ENCODE measurements at places on chromosomes 2 and 18.
A peak's percentile ranks its signal among the peaks of the same experiment; 100 is the strongest.

- DNase-seq = no peak
Measured at GRCh38 chr2:185137700-185138099, 539.4 kb downstream of the ZNF804A start.

DNA sequence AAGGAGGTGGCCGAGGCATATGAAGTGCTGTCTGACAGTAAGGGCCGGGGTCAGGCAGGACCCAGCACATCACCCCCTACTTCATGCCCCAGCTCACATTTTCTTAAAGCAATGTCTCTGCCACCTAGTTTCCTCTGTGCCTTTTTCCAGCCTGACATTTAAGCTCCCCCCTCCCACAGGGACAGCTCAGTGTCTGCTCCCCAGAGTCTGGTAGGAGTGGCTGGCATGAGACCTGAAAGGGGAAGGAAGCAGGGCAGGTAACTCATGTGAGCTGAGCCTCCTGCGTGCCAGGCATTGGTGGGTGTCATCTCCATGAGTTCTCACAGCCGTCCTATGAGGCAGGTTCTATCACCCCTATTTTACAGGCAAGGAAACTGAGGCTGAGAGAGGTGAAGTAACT lies 1.5 kb downstream of the DNAJB2 start:
- no peak for DNase-seq

- no peak for DNase-seq
Measured at GRCh38 chr2:160228141-160228917, 28.3 kb upstream of the ITGB6 start.

DNA sequence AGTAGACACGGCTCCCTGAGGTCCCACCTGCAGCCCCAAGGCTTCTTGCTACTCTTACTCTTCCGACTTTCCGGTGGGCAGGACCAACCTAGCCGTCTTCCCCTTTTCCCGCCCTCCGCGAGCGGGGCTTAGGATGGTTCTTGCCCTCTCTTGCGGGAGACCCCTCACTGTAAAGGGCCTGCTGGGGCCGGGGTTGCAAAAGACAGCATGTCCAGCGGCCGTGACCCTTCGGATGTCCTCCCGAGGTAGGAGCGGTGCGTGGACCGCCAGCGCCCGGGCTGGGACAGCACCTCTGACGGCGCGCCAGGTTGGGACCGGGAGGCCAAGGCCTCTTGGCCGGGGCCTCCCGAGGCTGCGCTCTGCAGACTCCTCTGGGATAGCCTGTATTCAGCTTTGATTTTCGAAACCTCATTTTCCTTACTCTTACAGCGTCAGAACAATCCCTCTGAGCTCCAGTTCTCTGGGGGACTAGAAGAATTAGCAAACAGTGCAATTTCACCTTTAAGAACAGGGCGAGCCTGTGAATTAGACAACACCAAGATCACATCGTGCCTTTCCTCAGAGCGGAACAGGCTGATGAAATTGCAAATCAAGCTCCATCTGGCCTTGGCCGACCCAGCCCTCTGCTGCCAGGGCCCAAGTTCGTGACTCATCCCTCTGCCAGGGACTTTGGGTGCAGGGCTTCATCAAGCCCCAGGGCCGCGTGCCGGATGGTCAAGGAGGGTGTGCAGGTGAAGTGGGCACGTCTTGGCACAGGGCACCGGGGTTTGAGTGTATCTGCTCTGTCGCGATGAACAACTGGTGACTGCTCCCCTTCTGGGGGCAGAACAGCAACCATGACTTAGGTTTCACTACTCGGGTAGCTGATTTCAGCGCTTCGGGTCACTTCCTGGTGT lies 777 bp downstream of the MOCOS start:
- DNase-seq = no peak

DNA sequence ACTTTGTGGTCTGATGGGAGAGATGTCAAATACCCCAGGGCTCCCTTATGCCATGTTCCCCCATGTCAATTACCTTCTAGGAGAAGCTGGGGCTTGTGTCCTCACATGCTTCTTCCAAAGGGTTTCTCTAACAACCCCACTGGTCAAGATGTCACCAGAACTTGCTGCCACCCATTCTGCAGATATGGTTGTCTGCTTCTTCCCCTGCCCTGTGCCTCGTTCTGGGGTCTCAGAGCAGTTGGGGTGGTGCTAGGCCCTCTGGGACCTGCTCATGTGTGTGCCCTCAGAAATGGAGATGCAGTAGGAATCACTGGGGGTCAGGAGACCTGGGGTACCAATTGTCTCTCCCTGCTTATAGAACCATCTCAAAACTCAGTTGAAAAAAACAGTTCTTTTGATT lies 268.6 kb downstream of the MYCN start:
- DNase-seq = no peak

- no peak for DNase-seq
Measured at GRCh38 chr2:181253438-181253837, 203.7 kb upstream of the ITGA4 start.

- no peak for DNase-seq
Measured at GRCh38 chr2:135743860-135744259, 2.2 kb downstream of the UBXN4 start.

DNA sequence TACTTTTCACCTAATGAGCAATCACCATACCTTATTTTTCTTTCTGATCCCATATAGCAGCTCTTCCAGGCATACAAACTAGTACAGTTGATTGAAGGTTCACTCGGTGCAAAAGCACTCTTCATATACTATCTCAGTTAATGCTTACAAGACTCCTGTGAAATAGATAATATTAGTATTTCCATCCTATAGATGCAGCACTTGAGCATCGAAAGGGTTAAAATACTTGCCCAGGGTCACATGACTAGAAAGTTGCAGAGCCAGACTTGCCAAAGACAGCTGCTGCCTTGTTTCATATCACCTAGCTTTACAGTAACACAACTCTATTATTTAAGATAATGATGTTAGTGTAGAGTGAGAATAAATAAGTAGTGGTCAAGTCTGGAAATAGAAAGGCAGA lies 466.0 kb upstream of the TNP1 start:
- no peak for DNase-seq

DNA sequence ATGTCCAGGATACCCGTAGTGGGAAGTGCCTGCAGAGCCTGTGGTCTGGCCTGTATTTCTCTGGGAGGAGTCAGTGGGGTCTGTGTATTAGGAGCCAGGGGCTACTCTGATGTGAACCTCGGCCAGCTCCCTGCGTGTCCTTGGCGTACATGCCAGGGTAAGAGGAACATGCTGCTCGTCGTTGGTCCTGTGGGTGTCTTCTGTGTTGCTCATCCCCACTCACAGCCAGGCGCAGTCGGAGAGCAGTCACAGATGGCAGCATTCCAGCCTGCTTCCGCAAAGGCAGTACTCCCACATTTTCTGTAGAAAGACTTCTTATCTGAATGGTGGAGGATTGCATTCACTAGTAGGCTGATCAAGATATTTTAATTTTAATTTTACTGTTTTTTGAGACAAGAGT lies 84.9 kb downstream of the DGKD start:
- no peak for DNase-seq

DNA sequence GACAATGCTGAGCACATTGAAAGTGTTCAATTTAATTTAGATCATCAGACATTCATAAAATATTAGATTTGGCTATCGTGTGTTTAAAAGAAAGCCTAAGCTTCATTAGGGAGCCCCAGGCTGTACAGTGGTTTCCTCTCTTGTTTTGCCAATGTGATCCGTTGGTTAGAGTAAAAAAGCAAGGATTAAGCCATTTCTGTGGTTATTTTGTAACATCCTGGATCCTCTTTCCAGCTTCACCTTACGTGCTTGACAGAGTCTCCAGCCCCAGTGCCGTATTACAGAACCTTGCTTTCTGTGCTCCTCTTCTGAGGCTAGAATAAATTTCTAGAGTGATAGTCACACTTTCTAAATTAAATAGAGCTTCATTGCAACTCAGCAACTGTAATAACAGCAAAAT lies 289.3 kb upstream of the LINC00305 start:
- DNase-seq = no peak

DNA sequence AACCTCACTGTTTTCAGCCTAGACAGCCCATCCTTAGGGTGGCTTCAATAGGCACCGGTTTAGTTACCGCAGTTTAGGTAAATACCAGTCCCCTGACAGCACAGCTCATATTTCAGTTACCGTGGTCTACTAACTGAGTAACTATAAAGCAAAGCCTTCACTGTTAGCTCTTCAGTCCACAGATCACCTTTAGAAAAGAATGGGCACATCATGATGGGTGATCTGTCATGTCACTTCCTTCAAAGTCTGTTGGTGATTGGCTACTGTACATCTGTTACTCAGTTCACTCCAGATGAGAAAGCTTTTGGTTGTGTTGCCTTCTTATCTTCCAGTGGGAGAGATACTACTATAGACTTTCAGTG lies 21.0 kb downstream of the SLC20A1 start:
- DNase-seq = no peak

GRCh38 chr2:52884761-52885352 lies 882.7 kb upstream of the CHAC2 start:
- no peak for DNase-seq

DNA sequence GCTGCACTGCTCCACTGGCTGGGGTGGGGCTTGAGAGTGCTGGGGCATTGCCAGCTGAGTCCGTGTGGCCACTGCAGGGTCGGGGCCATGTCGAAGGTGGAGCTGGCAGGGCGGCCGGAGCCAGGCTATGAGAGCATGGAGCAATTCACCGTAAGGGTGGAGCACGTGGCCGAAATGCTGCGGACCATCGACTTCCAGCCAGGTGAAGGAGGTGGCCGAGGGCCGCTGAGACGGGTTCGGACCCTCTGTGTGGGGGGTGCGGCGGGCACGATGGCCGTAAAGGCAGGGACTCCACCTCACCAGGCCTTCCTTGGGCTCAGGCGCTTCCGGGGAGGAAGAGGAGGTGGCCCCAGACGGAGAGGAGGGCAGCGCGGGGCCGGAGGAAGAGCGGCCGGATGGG lies 2.1 kb downstream of the UCN start:
- DNase-seq = no peak

- no peak for DNase-seq
Measured at GRCh38 chr2:113116100-113116958, 11.1 kb upstream of the IL1RN start.

DNA sequence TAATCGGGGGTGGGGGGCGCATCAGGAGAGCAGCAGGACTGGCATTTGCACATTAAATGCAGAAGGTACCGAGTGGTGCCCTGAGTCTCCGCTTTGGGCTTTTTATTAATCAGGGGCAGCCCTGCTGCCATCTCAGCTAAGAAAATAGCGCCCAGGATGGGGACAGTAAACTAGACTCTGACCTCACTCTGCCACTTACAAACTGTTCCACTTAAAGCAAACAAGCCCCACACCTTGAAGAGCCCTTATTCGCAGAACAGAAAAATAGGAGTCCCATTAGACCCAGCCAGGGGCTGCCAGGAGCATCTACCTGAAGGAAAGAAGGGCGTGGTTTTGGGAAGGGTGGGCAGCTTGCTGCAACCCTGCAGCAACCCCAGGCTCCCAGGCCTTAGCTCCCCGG lies 165.3 kb downstream of the TNS1 start:
- no peak for DNase-seq

- DNase-seq = no peak
Measured at GRCh38 chr2:128820452-128820851, 501.8 kb upstream of the HS6ST1 start.

GRCh38 chr2:145985517-145985916 lies 1465.6 kb upstream of the ZEB2 start:
- no peak for DNase-seq

DNA sequence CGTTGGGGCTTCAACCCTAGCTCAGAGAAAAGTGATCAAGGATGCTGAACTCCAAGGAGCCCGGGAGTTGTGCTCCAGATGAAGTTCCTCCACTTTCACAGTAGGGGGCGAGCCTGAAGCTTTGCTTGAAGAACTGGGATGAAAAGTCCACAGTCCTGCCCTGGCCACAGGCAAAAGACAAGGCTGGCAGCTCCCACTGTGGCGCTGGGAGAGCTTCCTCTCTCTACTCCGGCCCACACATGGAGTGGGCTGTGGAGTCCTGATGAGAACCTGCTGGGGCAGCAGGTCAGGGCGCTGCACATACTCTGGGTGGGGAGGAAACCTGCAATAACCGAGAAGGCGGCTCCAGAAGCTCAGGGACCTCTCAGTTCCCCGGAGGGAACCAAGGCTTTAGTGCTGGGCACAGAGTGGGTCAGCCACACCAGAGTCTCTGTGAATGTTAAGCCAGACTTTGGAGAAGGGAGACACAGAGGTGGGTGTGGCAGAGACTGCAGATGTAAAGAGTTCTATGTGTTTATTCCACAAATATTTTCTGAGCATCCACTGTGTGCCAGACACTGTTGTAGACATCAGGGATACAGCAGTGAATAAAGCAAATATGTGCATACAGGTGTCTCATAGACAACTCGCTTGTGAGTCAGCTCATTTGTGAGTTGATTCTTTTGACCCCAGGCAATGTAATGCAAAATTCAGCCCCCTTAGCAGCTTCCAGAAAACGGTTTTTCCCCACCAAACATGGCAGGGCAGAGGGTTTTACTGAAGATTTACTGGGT lies 48.0 kb upstream of the MRPL33 start:
- peak; percentile 54 for DNase-seq

DNA sequence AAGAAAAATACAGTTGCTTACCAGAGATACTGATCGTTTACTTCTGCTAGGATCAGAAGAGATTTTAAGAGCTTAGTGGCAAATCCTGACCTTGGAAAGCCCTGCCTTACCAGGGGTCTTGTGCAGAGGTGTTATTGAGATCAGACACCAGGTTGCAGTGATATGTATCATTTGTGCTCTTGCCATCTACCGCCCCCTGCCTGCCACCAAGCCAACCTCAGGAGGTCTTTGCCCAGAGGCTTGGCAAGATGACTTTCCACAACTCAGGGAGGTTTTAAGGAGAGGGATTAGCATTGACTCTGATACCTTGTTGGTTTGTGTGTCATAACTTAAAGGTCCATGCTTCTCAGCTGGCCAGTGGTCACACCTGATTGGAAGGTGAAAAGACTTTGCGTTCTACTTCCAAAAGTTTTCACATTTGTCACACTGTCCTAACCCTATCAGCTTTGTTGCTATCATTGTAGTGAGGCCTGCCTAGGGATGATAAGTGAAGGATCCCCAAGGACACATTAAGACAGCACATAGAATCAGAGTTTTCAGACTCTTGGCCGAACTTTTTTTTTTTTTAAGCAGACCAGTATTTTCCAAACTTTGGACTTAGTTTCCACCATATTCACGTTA lies 46.2 kb upstream of the MGAT5 start:
- DNase-seq = peak; percentile 73

GRCh38 chr2:127841466-127842178 lies 16.3 kb downstream of the POLR2D start:
- DNase-seq = no peak

- DNase-seq = no peak
Measured at GRCh38 chr2:129253461-129253812, 726.0 kb upstream of the RAB6C start.

GRCh38 chr2:191318729-191319078 lies 73.5 kb downstream of the MYO1B start:
- DNase-seq = no peak

All from activated CD4-positive, alpha-beta T cell treated with anti-CD3 and anti-CD28 coated beads for 48 hours (primary cell).